Ecto neural progenitor cell (in vitro differentiated cells): ENCODE measurements at places on chromosomes 5 and 9.

DNA sequence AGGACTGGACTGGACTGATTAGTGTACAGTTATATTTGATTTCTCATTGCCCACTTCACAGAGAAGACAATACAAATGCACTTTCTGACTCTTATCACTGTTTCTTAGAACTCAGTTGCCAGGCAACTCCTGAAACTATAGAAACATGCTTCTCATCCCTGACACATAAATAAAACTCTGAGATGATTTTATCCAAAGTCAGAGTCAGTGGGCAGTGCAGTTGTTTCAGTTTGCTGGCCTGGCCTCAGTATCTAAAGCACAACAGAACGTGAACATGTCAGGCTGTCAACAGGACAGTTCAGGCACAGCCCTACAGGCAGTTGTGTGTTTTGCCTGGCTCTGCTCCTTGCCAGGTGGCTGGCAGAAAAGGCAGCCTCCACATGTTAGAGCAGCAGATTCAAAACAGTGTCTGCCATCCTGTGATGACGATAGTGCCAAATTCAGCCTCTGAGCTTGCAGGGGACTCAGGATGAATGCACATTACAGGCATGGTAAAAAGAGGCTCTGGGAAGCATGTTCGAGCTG is 65.1 kb upstream of the CCDC152 start:
- no peak for DNase-seq

DNA sequence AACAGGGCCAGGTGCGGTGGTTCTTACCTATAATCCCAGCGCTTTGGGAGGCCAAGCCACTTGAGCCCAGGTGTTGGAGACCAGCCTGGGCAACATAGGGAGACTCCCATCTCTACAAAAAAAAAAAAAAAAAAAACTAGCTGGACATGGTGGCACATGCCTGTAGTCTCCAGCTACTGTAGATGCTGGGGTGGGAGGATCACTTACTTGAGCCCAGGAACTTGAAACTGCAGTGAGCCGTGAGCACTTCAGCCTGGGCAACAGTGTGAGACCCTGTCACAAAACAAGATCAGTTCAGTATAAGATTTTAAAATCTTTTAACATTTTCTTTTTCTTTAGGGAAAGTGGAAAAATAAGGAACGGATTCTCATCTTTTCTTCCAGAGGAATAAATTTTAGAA is 2.5 kb downstream of the BRIX1 start:
- no peak for DNase-seq

DNA sequence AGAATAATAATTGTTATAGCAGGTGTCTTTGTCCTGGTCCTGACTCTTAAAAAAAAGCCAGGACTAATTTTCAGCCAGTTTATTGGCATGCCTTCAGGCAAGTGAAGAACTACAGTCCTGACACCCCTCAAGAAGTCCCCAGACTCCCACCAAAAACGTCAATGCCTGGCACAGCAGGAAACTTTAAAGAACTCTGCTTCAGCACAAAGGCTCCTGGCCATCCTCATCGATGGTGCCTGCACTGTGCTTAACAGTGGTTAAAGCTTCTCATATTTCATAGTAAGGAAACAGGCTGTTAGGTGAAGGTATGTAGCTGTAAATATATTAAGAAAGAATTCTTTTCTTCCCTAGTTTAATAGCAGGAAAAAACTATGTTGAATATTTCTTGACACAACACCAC is 280.1 kb upstream of the PUM3 start:
- DNase-seq: no peak

DNA sequence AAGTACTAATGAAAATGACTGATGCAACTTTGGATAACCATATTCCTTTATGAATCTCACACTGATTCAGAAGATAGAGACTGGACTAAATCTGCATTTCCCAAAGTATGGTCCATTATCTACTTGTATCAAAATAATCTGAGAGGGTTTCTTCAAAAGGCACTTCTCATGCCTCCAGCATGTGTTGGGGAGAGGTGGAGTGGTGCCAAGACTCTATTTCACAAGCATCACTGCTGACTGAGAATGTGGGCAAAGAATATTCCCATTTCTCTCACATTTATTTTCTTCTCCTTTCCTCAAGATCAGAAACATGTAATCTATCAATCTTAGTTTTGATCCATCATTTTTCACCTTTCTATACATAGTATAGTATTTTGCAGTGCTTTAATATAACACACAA is 135.4 kb downstream of the GABRB2 start:
- DNase-seq: no peak

- no peak for DNase-seq
Measured at GRCh38 chr9:32533336-32533735, 7.3 kb upstream of the RIGI start.

GRCh38 chr9:80792726-80793125 is 896.6 kb downstream of the TLE1 start:
- DNase-seq: no peak

DNA sequence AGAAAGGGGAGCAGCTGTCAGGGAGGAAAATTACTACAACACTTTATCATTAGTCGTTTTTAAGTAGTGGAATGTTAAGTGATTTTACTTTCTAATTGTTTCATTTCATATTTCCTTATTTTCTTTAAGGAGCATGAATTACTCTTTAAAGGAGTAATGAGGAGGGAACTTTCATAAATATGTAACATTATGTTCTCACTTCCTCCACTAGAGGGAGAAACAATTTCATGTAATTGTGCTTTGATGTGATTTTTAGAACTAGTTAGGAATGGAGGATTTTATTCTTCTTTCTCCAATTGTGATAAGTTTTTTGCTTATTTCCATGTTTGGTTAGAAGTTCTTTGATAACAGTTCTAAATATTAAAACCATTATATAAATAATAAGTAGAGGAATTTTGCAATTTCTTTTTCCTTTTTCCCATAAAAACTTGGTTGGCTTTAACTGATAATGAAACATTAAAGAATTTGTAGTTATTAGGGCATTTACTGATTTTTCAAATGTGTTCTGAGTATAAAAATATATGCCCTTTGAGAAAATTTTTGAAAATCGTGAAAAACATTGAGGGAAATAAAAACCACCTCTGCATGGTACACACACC is 25.6 kb downstream of the CEP78 start:
- DNase-seq: no peak
